ENCODE measurements at places on chromosomes 2 and 18.

GRCh38 chr18:9649164-9649540 is 34.8 kb upstream of the PPP4R1 start:
- DNase-seq, result no peak

DNA sequence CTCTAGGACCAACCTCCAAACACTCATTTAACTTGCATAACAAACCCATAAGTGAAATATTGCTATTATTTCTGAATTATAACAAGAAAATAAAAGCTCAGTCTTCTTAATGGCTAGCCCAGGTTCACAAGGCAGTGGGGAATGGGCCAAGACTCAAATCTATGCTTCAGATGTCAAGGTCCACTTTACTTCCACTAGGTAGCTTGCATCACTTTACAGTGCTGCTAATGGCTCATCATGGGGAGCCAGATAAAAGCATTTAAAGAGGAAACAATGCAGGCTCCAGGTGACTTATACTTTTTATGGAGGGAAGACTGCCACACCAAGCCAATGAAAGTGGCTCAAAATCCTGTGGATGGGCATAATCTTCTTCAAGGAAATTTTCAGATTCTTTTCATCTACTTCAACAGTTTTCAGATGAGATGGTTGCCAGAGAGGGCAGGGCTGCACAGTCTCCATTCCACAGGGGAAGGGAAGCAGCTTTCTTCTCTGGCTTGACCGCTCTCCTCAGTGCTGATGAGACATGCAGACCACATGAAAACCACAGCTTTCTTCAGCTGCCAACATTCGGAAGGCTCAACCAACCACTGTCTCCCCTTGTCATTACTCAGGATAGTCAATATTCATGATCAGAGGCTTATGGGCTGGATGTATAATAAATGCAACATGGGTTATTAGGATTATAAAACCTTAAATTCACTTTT is 361.9 kb upstream of the MEX3C start:
- no peak for DNase-seq

GRCh38 chr2:162011706-162012564 is 62.1 kb downstream of the DPP4 start:
- DNase-seq, result no peak

DNA sequence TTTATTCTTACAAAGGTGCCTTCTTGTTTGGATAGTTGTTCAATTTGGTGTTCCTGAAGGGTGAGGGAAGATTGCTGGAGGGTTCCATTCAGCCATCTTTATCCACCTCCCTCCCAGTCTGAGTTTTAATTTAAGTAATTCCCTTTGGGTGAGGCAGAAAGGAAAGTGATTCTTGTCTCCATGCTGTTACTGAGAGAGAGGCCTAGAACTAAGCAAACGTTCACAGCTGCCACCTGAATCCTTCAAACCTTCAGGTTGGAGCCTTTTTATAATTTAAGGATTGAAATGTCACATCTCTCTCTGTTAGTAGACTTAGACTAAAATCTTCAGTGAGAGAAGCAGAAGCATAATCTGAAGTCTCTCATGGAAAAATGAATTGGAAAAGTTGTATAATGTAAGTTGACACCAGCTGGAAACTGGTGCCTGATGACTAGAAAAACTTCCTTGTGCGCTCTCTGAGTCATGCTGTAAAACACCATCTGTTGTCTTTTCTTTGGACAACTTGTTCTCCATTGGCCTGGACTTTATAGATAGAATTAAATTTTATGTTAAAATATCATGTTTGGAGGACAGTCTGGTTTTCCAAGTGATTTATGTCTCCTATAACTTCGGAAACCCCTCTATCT is 14.6 kb downstream of the STRADB start:
- no peak for DNase-seq

DNA sequence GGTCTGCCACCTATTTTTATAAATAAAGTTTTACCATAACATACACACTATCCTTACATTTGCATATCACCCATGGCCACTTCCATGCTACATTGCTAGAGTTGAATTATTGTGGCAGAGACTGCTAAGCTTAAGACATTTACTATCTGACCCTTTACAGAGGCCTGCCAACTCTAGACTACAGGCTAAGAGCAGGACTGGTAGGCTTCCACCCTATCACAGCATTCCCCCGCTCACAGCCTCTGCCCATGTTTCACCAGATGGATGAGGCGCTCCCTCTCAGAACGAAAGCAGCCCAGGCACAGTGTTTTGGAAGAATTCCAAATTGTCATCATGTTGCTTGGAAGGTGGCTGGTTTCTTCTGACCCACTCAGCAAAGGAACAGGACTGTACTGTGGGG is 91.7 kb upstream of the SLC35G4 start:
- no peak for DNase-seq

GRCh38 chr2:68238955-68239822 is 13.1 kb downstream of the PPP3R1 start:
- DNase-seq, result no peak

DNA sequence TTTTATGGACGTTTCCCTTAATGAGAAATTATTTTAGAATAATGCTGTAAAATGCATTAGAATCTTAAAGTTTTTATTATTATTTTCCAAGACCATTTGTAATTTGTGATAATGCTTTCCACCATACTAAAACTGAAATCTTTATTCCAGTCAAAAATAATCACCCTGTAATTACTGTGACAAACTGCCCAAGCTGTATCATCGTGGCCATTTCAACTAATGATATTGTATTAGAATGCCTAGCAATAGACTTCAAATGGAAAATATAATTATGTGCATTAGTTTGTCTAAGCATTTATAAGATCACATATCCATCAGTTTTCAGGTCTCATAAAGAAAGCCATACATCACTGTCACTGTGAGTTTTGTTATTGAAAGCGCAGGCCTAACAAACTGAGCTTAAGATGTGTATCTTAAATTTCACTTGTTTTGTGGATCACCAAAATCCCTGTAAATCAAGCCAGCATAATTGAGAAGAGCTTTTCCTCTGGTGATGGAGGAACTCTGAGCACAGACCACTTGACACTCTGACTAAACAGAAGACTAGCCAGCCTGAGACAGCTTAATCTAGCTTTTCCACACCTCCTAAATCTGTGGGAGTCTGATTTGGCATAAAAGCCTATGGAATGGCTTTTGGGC is 1312.2 kb upstream of the ACVR2A start:
- no peak for DNase-seq

- DNase-seq, result no peak
Observed at GRCh38 chr2:182920631-182921056, 54.2 kb upstream of the FRZB start.

DNA sequence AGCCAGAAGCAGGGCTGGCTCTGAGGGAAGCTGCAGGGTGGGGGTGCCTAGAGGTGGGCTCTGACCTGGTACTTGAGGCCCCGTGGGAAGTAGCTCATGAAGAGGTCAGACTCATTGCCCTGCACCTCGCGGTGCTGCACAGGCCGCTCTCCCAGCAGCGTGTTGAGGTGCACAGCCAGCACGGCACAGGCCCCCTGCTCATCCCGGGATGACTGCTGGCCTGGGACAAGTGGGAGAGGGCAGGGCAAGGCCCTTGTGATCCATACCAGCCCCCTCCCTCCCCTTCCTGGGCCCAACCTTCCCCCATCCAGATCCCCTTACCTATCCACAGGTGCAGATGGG is 8.7 kb downstream of the CAPG start:
- DNase-seq, result no peak

GRCh38 chr2:180124273-180125139 is 117.4 kb upstream of the CWC22 start:
- no peak for DNase-seq

- no peak for DNase-seq
Observed at GRCh38 chr2:41836948-41837347, 210.9 kb upstream of the PKDCC start.

- DNase-seq, result no peak
Observed at GRCh38 chr2:240051697-240052096, 1.6 kb downstream of the OR6B3 start.

- DNase-seq, result no peak
Observed at GRCh38 chr18:61972389-61973264, 79.8 kb upstream of the RNF152 start.

DNA sequence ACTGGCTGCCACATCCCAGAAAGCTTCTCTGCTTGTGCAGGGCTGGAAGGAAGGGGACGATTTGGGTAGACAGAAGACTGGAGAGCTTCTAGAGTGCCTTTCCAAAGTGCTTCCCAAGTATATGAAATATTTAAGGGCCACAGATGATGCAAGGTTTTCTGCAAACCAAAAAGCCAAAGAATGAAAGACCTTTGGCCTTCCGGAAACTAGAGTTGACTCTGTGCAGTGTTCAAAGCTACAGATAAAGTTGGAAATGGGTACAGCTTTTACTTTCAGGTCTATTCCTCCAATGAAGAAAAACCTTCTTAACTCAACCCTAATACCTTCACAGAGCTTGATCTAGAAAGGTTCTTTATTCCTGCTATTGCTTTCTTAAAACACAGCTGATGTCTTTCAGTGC is 253.0 kb upstream of the KLHL29 start:
- no peak for DNase-seq

DNA sequence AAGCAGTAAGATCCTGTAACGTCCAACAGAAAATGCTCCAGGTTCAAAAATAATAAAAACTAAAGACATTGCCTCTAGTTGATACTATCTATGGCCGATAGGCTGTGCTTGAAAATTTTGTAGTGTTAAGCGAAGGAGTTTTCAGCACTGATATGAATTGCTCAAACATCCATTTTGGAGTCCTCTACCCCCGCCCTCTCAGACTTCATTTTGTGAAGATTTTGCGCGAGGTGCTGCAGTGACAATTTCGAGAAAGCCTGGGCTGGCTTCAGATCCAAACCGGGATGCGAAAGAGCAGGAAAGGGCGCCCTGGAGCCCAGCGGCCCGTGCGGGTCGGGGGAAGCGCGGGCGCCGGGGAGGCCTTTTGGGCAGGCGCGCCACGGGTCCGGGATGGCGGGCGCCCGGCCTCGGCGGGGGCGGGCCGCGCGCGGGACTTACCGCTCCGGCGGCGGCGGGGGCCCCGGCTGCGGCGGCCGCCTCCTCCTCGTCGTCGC is 1.8 kb downstream of the SP3 start:
- peak; percentile 14 for DNase-seq

DNA sequence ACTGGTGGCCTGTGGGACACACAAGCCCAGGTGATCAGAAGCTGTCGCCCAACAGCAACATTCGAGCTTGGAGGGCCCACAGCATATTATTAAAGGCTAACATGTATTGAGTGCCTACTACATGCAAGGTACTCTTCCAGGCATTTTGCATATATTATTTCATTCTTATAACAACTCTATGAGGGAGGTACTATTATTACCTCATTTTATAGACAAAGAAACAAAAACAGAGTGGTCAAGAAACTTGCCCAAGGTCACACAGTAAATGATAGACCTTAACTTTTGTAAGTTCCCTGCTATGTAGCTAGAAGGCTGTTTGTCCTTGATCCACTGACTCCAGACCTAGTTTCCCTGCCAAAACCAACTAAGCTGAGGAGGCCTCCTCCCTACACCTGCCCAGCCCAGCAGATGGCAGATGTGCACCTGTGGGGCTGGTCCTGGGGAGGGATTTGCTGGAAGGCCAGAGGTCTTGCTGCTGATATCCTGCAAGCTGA is 35.7 kb downstream of the KANSL3 start:
- DNase-seq, result no peak

DNA sequence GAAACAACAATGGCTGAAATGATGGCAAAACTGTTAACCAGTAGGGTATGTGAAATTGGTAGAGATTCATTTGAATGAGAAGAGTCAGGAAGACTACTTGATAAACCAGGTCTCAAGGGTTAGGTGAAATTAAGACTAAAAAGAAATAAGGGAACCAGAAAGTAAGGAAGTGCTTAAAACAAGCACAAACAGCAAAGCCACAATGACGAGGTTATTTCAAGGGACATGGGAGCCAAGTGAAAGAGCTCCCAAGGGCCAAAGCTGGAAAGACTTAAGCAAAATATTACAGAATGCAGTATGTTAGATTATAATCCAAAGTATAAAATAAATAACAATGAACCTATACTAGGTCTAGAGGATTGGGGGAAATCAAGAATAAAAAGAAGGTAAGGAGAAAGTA is 19.3 kb upstream of the CD302 start:
- DNase-seq, result no peak

- no peak for DNase-seq
Observed at GRCh38 chr2:165874445-165875039, 79.0 kb downstream of the TTC21B start.

DNA sequence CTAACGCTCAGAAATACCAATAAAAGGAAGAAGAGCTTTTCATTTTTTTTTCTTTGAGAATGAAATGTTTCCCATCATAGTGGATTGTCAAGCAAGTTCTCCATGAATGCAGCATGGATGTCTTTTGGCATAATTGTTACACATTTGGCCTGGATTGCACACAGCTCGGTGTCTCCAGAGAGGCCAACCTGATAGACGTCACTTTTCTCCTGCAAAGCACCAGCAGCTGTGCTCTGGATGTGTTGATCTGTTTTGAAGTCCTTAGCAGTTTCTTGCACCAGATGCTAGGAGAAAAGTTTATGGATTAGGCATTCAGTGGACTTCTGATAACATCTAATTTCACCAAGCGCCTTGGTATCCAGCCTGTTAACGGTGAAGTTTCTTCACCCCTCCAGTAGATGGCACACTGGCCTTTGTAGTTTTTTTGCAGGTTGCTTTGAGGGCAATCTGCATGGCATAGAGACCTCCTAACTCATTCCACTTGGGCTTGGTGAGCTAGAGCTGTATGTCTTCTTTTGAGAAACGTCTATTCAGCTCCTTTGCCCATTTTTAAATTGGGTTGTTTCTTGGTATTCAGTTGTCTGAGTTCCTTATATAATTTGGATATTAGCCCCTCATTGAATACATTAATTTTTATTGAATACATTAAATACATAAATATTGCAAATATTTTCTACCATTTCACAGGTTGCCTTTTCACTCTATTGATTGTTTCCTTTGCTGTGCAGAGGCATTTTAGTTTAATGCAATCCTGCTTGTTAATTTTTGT is 59.7 kb downstream of the PTH2R start:
- DNase-seq, result no peak

DNA sequence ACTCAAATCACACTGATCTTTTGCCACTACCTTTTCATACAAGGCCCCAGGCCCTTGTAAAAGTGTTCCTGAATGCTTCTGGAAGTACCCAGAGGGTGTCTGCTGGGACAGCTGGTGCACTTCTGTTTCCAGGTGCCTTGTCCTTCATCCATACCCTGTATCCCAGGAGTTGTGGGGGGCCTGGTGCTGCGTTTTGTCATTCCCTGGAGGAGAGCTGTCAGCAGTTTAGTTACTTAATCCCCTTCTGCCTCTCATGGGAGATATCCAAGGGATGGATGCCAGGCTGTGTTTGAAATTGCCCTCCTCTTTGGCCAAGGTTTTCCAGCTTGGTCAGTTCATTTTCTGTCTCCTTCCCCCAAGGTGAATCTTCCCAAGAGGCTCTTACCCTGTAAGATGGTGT is 158.3 kb downstream of the WDSUB1 start:
- no peak for DNase-seq

DNA sequence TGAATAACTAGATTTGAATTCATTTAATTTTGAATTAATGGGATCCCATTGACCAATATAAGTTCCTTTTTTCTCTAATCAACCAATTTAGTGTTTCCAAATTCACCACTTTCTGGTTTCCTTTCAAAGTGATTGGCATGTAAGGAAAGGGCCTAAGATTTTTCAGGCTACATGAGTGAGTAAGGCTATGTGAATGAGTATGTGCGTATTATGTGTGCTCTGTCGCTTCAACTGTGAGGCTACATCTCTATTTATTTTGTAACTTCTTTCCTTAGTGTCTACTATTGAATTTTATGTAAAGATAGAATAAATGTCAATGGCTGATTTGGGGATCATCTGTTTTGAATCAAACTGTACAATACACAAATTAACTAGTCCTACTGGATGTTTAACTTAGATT is 110.6 kb downstream of the ABCA12 start:
- no peak for DNase-seq

- no peak for DNase-seq
Observed at GRCh38 chr2:224271617-224272236, 130.2 kb downstream of the FAM124B start.

- DNase-seq, result no peak
Observed at GRCh38 chr2:8628179-8628865, 53.5 kb upstream of the ID2 start.
